H54 (cell line): ENCODE measurements at places on chromosomes 1 and 21.

- DNase-seq: no peak
Measured at GRCh38 chr21:34278451-34278850, 85.4 kb upstream of the KCNE2 start.

DNA sequence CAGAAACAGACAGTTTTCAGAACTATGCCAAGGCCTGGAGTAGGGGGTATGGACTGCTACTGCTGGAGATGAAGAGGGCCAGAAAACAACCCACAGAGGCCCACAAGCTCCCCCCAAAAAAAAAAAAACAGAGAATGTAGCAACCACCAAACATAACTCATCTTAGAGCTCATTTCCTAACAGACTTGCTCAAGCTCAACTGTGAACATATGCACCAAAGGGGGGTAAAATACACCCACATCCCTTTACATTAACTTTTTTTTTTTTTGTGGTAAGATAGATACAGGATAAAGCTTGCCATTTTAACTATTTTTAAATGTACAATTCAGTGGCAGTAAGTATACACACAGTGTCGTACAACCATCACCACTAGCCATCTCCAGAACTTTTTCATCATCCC is 36.0 kb downstream of the SEC16B start:
- DNase-seq: no peak

DNA sequence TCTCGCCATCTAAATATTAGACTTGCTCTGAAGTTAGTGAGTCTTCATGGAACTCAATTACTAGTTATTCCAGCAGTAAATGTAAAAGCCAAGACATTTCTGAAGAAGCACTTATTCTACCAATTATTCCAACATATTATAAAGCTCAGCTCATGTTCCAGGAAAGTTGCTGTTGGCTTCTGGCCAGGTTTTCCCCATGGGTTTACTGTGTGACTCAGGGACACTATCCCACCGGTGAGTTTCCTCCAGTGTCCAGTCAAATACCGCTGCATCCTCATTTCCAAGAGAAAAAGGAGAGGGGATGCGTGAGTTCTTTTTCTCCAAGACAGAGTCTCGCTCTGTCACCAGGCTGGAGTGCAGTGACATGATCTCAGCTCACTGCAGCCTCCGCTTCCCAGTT is 9.2 kb upstream of the HHIPL2 start:
- DNase-seq: no peak

DNA sequence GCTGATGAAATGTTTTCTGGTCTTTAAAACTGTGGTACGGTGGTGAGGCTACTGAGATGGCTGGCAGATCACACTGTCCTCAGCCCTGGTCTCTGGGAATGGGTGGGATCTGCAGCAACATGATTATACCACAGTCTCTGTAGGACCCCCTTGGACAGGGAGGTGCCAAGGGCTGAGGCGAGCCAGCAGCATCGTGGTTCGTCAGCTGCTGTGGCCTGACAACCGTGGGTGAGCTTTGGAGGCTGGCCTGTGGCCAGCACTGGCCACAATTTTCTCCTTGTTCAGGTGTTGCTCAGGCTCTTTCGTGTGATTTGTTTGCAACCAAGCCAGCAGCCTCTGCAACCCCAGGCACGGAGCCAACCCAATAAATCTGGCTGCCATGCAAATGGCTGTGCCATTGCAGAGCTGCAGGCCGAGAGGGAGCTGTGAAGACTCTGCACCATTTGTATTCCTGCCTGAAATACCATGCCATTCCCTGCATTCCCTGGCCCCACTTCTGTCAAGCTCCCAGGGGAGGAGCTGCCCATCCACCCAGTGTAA is 70.9 kb downstream of the PCP4 start:
- DNase-seq: no peak

DNA sequence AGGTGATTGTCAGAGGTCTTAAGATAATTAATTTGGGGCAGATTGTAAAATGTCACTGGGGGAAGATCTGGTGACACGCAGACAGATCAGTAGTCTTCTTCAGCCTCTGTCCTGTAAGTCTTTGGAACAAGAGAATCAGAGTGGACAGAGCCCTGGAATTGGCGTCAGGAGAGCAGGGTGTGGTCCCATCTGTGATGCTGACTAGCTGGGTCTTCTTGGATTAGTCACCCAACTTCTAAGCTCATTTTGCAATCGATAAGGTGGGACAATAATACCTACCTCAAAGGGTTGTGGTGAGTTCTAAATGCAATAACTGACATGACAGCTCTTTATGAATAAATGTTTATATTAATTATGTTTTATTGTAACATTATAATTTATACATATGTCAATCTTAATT is 4.8 kb downstream of the FASLG start:
- no peak for DNase-seq
